ENCODE measurements at places on chromosomes 2 and 18. TPM values are rescaled to one million over a fixed set of nuclear protein-coding genes. Genes with fewer than 3 reads are reported as not detected.

- no peak for DNase-seq
Measured at GRCh38 chr18:9814431-9814830, 71.3 kb upstream of the TXNDC2 start.

DNA sequence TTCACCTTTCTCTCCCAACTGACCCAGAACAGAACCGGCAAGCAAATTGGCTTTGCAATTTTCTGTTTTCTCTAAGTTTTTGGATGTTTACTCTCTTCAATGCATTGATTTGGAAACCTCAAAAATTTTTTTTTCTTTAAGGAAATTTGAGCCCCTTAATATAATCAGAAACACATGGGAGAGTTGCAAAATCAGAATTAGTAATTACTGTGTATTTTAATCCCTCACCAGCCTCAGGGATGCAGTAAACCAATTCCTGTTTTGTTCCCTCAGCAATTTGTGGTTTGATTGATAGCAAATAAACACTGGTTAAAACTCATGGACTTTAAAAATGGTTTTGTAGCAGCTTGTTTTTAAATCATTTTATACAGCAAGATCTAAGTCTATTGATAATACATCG lies 281.5 kb downstream of the NEDD4L start:
- DNase-seq: no peak

- DNase-seq: peak; percentile 91
Measured at GRCh38 chr2:54522624-54523281, 66.6 kb downstream of the SPTBN1 start.

DNA sequence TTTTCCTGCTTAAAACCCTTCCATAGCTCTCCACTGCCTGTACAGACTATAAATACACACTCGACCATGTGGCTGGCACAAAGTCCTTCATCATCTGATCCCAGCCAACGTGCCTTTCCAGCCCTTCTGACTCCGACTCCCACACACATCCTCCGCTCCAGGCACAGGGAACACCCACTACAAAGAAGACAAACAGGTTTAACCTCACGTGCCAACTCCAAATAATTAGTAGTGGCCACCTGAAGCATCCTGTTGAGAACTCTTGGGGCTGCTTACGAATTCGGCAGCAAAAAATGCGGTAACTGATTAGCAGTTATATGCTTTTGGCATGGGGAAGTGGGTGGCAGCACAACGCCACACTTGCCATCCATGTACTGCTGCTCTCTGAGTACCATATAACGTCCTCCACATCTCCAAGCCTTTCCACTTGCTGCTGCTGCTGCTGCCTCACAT lies 12.1 kb downstream of the SPIRE1 start:
- peak; percentile 36 for DNase-seq

Gene MRPL53
- 150 TPM for total RNA-seq

Measured in stomach (tissue), 19 donors.